ENCODE measurements at places on chromosomes 7 and 10.

GRCh38 chr10:34698979-34699378, 116.1 kb downstream of the PARD3 start:
- no peak for DNase-seq

- no peak for DNase-seq
These were observed 9.9 kb downstream of the PIP4K2A start for GRCh38 chr10:22704471-22704911.

GRCh38 chr7:82289152-82289535, 154.4 kb downstream of the CACNA2D1 start:
- no peak for DNase-seq

DNA sequence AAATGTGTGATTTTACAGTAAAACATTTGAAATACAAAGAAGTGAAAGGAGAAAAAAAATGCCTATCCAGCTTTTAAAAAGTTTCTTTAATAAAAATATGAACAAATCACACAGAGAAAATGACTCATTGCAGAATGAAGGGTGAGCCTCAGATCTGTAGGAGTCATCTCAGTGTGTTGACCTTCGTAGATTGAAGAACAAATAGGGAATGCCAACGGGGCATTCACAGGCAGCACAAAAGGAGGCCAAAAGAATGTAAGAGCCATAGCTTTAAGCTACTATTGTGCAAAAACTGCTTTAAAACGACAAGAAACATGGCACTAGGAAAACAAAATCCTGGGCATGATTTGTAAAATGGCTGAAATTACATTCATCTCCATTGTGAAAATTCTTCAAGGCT, 782.7 kb upstream of the CELF2 start:
- no peak for DNase-seq

GRCh38 chr7:84455788-84456187, 261.2 kb upstream of the SEMA3A start:
- DNase-seq = no peak
